Posterior cingulate gyrus (tissue), 11 donors: ENCODE measurements at places on chromosomes 3 and 15.

- no peak for DNase-seq
Measured at GRCh38 chr15:70672081-70672480, 91.3 kb downstream of the UACA start.

DNA sequence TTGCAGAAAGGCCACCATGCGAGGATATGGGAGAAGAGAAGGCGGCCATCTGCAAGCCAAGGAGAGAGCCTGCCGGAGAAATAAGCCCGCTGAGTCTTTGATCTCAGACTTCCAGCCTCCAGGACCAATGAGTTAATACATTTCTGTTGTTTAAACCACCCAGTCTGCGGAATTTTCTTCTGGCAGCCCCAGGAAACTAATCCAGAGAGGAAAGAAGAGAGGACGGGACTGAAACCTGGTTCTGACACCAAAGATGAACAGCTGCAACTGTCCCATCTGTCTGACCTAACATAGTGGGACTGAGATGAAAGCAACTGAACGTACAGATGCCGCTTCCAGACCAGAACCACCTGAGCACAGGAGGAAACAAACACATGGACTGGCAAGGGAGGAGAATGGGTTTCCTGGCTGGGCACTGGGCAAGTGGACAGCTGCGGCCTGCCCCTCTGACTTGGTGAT, 32.3 kb downstream of the VGLL4 start:
- DNase-seq: no peak

DNA sequence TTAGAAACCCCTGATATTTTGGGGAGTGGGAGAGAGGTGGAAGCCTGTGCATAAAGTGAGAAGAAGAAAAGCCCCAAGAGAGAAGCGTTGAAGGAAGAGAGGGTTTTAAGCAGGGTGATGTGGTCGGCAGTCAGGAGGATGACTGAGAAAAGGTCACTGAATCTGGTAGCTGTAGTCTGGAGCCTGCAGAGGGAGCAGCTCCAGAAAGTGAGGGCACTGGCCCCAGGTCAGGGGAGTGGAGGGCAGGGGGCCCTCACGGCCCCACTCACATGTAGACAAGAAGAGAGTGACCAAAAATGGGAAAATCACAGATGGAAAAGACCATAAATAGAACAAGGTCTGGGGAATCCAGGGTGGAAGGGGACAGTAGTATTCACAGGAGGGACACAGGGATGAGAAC, 105.5 kb downstream of the RYK start:
- DNase-seq: no peak

DNA sequence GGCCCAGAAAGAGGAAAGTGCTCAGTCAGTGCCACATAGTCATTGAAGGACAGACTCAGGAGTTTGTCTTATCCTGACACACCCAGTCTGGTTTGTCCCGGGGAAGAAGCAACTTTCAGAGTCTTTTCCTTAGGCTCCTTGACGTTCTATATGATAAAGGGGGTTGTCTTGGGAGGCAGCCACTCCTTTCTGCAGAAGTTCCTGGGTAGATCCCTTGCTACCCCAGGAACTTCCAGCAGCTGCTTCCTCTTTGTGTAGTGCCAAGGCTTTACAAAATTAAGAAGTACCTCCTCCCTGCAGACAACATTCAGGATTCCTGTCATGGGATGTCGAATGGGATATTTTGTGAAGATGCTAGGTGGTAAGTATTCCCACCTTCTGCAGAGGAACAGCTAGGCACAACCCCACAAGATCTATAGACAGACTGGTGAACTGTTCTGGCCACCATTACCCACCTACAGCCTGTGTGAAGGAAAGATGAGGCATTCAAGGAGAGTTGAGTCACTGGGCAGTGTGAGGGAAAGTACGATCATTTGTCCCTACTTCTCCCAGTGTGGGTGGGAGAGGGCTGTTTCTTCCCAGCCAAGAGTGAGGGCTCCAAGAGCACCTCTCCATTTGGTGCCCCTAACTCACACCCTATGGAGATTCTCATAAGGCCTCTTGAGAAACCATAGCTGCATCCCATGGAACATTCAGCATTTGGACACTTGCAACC, 11.3 kb downstream of the TMEM266 start:
- no peak for DNase-seq

DNA sequence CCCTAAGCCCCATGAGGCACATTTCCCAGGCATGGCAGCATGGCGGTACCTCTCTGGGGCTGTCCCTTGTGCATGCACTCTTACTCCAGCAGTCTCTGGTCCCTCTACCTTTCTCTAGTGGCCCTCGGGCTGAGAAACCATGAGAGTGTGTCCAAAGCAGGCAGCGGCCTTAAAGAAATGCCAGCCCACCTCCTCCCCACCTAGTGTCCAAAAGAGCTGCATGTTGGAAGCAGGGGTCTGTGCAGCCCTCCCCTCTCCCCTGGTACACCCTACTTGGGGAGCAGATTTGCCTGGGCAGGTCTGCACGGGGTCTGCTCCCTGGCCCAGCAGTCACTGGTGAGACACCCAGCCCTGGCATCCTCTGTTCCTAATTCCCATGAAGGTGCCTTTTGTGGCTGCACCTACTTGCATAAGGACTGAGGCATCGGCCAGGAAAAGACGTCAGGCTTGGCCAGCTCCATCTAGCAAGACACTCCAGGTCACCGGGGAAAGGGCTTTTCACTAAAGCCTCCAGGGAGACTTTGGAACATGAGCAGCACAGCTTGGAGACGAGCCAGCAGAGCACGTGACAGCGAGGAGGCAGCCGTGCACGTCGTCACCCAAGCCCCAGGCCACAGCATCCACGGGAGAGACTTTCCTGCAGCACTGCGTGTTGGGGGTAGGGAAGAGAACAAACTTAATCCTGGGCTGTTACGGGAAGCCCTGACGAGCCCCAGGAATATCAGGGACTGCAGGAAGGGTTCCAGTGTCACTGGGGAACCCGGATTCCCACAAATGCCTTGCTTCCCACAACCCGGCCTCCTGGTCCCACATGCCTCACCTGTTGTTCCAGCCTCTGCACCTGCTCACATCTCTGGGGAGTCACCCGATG, 38.8 kb downstream of the TM2D3 start:
- peak; percentile 42 for DNase-seq

GRCh38 chr15:76555247-76555646, 218.7 kb downstream of the ISL2 start:
- DNase-seq: no peak

DNA sequence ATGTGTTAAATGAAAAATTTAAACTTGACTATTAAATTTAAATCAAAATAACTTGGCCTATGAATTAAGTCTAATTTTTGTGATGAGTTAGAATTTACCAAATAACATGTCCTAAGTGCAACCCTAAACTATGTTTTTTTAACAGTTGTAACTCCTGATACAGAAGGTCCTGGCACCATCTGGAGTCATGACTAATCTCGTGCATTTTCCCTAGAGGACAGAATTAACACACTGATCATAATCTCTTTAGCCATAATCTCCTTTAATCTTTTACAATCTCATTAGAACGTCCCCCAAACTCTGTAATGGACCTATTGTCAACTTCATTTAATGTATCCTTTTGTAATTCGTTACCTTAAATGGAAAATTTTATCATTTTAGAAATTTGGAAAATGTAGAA, 100.6 kb downstream of the SUCNR1 start:
- no peak for DNase-seq

GRCh38 chr3:29949940-29950616, 656.3 kb upstream of the TGFBR2 start:
- no peak for DNase-seq

DNA sequence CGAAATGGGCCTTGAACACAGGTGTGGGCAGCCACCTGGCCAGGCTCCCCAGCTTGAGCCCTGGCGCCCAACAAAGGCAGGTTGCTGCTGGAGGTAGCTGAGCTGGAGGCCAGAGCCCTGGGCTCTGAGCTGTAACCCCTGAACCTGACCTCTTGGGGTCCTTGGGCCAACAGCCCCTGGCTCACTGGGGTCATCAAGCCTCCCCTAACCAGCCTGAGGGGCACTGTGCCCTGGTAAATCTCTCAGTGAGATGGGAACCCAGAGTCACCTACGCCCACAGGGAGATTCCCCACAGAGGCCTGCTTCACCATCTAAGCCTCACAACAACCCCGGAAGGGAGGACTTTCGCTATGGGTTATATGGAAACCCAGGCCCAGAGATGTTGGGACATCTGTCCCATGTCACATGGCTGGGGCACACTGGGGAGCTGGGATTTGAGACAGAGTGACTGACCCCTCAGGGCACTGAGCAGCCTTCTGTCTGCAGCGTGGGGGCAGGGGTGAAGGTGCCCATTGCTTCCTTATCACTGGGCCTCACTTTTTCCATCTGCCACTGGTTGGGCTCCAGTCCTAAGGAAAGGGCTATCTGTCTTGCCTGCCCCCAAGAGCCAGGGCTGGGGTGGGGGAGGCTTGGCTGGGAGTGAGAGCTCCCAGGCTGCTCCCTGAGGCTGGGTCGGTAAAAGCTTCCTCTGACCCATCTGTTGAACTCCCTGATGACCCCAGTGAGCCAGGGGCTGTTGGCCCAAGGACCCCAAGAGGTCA, 59.1 kb downstream of the IQSEC1 start:
- no peak for DNase-seq

DNA sequence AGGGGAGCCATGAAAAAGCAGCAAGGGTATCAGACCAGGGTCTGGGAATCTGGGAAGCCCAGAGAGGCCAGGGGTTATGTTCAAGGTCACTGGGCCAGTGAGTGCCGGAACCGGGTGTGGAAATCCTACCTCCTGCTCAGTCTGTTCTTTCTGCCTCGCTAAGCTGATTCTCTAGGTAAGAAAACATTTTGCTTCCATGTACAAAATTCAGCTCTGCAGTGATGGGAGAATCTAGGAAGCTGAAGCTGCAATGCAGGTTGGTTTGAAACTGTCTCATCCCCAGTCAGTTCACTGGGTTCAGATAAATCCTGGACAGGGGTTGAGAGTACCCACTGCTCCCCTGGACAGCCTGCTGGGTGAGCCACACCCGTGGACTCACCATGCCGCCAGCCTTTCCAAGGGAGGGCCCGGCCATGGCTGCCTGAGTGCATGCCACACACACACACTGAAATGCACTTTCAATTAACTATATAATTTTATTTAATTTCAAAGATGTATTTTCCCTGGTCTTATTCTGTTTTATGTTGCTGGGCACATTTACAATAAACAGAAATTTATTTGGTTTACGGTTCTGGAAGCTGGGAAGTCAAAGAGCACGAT, 108.4 kb downstream of the CORO2B start:
- no peak for DNase-seq

DNA sequence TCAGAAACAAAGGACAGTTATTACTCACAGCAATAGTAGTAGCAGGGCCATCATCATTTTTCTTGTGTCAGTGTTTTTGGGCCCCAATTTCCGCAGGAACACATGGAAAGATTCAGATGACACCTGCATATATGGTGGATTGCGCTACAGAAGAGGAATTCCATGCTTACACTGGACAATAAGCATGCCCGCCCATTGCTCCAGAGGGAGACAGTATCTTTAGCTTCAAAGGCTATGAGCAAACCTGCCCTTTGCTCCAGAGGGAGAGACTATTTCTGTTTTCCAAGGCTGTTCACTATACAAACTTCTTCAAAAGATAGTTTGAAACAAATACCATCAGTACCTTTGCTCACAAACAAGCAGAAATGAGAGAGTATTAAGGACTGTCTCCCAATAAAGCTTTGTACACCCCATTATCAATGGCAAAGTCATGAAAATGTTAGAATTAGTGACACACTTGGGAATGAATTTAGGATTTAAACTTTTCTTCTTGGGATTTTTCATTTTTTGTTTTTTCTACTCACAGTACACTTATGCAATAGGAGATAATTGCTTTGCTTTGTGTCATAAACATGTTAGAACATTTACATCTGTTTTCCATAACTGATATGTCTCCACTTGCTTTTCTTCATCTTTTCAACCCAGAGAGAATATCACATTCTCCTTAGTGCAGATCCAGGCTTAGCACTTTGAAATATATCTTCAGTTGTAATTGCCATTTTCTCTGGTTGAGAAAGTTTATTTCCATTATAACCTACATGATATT, 564.5 kb upstream of the ZNF717 start:
- DNase-seq: no peak

DNA sequence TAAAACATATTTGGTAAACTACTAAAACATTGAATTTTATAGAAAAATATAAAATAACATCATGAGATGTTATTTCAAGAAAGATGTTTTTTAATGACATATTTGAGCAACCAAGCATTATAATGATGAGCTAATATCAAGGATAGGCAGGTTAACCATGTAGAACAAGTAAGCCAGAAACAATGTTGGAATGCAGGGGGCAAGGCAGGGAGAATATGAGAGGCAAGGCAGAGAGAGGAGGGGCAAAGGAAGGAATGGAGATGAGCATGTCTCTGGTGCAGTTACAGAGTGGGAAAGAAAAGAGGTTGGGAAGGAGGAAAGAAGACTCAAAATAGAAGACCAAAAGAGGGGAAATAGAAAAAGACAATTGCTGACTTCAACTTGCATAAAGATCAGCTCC, 390.4 kb downstream of the MCTP2 start:
- no peak for DNase-seq

GRCh38 chr3:180802837-180803236, 109.6 kb upstream of the FXR1 start:
- no peak for DNase-seq

DNA sequence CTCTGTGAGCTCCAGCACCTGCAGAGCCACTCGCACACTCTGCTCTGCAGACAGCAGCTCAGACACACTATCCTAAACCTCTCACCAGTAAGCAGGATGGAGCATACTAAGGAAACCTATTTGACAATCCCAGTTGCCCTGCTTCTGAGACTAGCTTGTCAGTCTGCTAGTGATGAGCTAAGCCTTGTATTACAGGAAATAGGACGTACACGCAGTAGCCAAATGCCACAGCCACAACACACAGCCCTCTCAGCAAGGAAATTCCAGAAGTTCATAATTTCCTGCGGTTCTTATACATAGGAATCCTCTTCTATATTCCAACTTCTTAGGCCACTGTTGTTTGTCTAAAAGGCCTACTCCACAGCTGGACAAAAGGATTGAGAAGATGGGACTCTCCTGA, 74.5 kb downstream of the MYLK start:
- no peak for DNase-seq

GRCh38 chr3:9238721-9239295, 10.6 kb downstream of the SRGAP3 start:
- no peak for DNase-seq

GRCh38 chr3:184239221-184239620, 9.5 kb downstream of the ALG3 start:
- DNase-seq: no peak

DNA sequence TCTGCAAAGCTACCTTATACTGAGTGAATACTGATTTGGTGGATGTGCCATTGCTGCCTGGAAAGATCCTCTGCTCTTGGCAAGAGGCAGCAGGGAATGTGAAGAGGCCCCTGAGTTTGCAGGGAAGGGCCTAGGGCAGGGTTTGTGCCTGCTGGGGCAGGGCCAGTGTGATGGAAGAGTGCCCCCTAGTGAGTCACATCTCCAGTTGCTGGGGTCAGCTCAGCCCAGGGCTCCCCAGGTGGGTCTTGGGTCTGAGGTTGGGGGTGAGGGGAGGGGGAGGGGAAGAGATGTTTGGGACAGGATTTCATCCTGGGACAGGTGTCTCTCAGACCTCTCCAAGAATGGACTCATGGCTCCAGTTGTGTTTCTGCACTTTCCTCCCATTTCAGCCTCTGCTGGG, 4.1 kb upstream of the AMOTL2 start:
- no peak for DNase-seq

- no peak for DNase-seq
Measured at GRCh38 chr3:105904678-105905284, 36.0 kb upstream of the CBLB start.
